Fibroblast of skin of right quadriceps (primary cell): ENCODE measurements at places on chromosomes 2 and 18.

DNA sequence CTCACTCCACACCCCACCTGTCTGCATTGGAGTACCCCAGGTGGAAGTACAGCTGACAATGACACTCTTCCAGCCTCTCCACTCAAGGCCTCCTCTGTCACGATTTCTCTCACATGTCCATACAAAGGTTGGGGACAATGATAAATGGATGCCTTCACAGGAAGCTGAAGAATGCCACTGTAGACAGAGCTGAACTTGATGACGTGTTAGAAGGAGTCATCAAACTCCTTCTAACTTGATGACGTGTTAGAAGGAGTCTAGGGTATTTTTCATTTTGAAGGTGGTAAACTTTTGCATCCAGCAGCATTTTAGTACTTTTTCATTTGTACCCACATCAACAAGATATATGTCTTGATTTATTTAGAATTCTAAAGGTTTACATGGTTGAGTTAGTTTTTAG lies 163.5 kb upstream of the DNMT3A start:
- no peak for DNase-seq

DNA sequence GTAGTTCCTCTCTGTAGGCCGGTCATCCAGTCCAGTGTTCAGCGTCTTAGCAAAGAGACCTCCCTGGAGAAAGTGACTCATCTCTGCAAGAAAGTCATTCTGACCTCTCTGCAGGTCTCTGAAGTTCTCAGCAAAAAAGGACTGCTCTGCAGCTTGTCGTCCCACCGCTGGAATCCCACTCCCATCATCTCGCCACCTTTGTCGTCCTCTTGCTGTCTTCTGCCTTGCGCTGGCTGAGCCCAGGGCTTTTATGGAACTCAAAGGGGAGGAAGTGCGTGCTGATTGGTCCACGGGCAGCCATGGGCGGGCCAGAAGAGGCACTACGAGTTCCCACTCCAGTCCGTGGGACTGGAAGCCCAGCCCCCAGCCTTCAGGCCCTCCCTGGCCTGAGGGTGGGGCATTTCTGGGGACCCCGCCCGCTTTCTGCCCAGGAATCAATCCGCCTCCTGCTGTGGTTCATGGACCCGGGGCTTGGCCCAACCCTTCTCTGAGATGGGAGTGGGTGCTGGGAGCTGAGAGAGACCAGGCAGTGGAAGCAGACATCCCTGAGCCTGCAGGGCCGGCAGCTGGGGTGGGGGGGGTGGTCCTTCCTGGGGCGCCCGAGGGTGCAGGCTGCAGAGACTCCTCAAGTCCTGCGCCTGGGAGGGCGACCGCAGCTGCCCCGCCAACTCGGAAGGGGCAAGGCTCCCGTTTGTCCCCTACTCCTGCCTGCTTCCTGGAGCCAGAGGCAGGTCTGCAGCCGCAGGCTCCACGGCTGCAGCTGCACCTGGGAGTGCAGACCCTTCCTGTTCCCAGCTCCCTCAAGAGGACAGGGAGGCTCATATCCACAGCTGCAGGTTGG lies 660.7 kb upstream of the RAB6C start:
- DNase-seq, result no peak

GRCh38 chr18:45164551-45164950 lies 450.7 kb upstream of the SLC14A2 start:
- DNase-seq, result peak; percentile 74

DNA sequence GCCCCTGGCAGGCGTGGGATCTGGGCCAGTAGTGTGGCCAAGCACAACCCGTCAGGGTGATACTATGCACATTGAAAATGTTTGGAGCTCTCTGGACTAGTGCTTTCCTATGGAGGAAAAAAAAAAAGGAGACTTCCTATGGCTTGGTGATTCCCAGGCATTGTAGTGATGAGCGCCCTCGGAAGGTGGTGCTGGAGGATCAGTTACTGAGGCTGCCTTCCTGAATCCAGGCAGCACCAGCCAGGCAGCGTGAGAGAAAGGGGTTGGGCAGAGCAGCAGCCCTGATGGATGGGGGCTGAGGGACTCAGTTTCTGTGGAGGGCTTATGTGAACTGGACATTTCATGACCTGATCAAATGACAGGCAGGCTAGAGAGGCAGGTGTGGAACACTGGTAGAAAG lies 70.9 kb downstream of the CHRNA1 start:
- no peak for DNase-seq

GRCh38 chr18:3998698-3999333 lies 456.3 kb downstream of the DLGAP1 start:
- DNase-seq, result peak; percentile 54

- DNase-seq, result no peak
Measured at GRCh38 chr2:86069783-86070339, 35.8 kb downstream of the POLR1A start.

- DNase-seq, result peak; percentile 22
Measured at GRCh38 chr18:57728941-57729511, 74.1 kb downstream of the ATP8B1 start.
